NB4 (cell line): ENCODE measurements at places on chromosomes 6 and 20.

GRCh38 chr20:35465976-35466375 is 10.6 kb downstream of the CEP250 start:
- no peak for DNase-seq

GRCh38 chr6:80449726-80450125 is 343.3 kb downstream of the BCKDHB start:
- no peak for DNase-seq

- DNase-seq: no peak
Observed at GRCh38 chr20:483815-484644, 21.7 kb upstream of the TBC1D20 start.

GRCh38 chr20:50594591-50595432 is 84.6 kb downstream of the PTPN1 start:
- peak; percentile 21 for DNase-seq

- DNase-seq: no peak
Observed at GRCh38 chr20:14984768-14985622, 647.6 kb upstream of the FLRT3 start.

DNA sequence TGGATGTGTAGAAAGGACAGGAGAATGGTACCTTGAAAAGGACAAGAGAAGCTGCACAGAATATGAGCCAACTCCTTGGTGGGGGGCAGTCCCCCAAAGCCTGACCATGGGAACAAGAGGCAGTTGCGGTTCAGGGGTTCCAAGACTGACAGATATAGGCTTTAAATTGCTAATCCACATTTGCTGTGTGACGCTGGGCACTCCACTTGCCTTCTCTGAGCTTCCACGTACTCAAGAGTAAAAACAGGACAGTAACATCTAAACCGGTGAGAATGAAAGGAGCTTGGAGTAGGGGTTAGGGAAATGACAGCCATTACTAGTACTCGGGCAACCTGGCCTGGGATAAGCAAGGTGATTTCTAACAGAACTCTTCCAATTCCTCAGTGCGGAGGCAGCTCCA is 57.9 kb upstream of the LRFN2 start:
- DNase-seq: no peak

GRCh38 chr6:151661928-151662327 is 145.6 kb upstream of the ESR1 start:
- no peak for DNase-seq

- peak; percentile 50 for DNase-seq
Observed at GRCh38 chr6:551405-551804, 105.5 kb downstream of the HUS1B start.

DNA sequence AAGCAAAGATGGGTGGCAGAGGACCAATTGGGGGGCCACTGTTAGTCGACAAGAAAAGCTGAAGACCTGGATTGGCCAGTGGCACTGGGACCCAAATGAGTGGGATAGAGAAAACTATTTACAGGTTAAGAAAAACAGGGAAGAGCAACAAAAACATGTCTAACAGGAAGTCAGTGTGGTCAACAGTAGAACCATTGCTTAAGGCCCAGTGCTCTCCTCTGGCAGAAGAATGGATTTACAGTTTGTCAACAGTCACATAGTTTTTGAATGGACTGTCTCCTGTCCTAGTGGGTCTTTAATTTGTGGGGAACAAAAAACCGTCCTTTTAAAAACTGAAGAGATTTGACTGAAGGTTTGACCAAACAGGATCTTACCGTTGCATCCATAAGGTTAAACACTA is 12.1 kb upstream of the WTAP start:
- DNase-seq: peak; percentile 65
